ENCODE measurements at places on chromosomes 12 and 14.
A peak's percentile ranks its signal among the peaks of the same experiment; 100 is the strongest.

GRCh38 chr12:10362828-10363657 lies 26.8 kb downstream of the KLRK1 start:
- no peak for DNase-seq

DNA sequence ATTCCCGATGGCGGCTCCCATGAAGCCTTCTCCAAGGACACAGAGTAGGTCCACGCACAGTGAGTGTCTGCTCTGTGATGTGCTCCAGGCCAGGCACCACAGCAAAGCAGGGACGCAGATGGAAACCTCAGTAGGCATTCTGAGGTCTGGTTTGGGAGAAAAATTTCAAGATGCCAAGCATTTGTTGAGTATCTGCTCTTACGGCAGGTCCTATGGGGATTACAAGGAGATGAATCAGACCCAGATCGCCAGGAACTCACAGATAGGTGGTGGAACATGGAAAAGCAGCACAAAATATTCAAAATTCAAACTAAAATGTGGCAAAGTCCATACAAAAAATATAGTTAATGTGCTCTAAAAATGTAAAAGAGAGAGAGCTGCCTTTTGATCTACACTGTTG lies 684.9 kb upstream of the TMEM132C start:
- no peak for DNase-seq

- DNase-seq = no peak
Observed at GRCh38 chr14:77340389-77340788, 19.6 kb downstream of the GSTZ1 start.

DNA sequence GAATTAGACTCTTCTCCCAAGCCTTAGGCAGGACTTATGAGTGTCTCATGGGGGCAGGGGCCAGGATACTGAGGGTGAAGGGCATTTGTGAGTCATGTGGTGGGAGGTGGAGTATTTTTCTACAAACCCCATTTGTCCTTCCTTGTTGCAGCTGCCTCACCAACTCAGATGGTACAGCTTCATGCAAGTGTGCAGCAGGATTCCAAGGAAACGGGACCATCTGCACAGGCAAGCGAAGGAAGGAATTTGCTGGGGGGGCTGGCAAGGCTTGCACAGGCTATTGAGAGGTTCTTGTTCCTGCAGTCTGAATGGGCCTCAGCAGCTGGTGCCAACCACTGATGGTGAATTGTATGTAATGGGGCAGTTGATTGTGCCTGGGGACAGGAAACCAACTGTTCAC lies 125.1 kb downstream of the STAB2 start:
- no peak for DNase-seq

GRCh38 chr12:6644257-6644596 lies 3.0 kb downstream of the ACRBP start:
- no peak for DNase-seq

DNA sequence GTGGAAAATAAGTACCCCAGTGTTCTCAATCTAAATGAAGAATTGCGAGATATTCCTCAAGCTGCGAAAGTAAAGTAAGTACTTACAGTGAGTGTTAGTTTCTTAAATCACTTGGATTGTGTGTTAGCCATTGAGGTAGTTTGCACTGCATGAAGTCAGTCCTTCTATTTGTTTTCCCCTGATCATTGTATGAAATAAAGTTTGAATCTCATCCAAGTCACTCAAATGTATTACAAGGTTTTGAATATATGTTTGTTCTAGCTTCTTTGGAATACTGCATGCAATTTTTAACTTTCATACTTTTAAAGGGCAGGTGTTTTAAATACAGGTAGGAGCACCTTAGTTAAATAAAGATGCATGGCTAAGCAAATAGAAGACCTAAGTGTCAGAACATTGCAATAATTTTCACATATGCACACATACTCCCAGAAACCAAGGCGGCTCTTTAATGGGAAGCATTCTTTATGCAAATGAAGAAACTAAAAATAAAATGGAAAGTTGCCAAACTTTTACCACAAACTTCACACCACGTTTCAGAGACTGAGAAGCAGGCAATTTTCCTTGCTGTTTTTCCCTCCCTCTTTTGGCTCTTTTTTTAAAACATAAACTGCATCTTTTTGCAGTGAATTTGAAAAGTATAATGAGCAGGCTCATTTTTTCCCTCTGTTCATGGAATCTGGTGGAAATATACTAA lies 105.6 kb downstream of the GPR135 start:
- DNase-seq = no peak

DNA sequence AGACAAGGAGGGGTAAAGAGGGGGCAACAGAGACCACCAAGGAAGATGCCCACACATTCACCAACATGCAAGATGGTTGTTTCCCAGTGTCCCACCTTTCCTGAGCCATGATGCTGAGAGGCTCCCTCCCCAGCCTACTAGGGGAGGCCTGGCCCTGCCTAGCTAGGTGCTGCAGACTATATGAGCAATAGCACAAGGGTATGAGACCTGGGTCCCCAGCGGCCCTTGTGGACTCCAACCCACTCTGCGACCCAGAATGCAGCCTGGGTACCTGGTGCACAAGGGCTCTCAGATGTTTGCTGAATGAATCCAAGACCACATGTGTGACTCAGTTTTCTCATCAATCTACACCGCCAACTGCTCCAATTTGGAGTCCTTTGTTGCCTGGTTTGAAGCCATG lies 13.9 kb downstream of the TGFB3 start:
- no peak for DNase-seq

DNA sequence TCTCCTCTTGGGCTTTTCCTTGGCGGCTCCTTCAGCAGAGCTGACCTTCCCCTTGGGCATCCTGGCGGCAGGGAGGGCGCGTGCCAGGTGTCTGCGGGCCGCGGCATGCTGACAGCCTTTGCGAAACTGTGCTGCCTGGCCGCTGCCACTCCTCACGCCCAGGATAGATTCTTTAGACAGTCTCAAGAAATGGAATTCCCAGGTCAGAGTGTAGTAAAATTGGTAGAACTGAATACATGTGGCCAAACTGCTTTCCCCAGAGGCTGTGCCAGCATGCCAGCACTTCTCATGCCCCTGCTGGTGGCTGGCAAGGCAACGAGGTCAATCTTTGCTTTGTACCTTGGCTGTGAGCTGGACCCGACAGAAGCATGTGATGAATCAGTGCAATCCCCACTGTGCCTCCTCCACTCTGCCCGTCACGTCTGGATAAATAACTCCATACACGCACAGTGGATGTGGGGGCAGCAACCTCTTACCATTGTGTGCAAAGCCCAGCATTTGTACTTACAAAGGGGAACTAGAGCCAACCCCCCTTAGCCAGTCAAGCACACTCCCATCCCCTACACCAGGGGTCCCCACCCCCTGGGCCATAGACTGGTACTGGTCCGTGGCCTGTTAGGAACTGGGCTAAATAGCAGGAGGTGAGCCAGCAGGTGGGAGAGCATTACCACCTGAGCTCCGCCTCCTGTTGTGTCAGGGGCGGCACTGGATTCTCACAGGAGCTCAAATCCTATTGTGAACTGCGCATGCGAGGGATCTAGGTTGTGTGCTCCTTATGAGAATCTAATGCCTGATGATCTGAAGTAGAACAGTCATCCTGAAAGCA lies 90.9 kb downstream of the ACTN1 start:
- no peak for DNase-seq

GRCh38 chr12:2514038-2514340 lies 280.8 kb upstream of the FKBP4 start:
- no peak for DNase-seq

DNA sequence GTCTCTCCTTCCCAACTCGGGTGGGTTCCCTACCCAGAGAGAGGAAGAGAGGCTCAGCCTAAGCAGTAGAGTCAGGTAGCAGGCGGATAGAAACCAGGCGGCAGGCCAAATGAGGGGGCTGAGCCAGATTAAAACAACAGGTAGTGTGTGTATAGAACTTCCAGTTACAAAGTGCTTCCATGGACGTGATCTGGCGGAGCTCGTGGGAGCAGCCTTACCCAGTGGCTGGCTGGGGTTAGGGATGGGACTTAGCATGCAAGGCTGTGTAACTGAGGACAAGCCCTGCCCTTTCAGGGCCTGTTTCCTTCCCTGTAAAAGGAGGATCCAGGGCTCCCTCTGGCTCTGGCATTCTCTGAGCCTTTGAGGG lies 8.3 kb downstream of the KRT80 start:
- no peak for DNase-seq

DNA sequence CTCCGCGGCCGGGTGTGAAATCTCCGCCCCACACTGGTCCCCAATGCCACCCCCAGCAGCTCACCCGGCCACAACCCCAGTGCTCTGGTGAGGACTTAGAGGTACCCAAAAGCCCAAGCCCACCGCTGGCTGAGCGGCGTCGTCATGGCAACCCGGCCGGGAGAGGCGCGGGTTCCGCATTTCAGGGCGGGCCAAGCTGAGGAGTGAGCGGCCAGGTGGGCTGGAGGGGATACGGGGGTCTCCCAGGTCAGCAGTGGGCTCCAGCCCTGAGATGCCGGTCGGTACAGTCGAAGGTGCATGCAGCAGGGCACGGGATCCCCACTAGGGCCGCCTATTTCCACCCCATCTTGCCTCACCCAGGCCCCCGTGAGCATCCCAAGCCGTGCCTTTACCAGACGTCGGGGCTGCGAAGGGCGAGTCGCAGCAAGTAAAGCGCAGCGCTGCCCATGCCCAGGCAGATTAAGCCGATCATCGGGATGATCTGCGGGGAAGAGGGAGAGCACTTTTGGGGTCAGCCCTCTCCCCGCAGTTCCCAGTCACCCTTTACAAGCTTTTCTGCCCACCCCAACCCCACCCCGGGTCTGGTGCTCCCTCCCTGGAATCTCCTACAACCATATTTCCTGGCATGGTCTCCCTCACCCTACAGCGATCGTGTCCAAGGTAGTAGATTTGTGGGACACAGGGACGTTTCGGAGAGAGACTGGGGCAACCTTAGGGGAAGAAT lies 6.9 kb downstream of the SHMT2 start:
- DNase-seq = no peak

DNA sequence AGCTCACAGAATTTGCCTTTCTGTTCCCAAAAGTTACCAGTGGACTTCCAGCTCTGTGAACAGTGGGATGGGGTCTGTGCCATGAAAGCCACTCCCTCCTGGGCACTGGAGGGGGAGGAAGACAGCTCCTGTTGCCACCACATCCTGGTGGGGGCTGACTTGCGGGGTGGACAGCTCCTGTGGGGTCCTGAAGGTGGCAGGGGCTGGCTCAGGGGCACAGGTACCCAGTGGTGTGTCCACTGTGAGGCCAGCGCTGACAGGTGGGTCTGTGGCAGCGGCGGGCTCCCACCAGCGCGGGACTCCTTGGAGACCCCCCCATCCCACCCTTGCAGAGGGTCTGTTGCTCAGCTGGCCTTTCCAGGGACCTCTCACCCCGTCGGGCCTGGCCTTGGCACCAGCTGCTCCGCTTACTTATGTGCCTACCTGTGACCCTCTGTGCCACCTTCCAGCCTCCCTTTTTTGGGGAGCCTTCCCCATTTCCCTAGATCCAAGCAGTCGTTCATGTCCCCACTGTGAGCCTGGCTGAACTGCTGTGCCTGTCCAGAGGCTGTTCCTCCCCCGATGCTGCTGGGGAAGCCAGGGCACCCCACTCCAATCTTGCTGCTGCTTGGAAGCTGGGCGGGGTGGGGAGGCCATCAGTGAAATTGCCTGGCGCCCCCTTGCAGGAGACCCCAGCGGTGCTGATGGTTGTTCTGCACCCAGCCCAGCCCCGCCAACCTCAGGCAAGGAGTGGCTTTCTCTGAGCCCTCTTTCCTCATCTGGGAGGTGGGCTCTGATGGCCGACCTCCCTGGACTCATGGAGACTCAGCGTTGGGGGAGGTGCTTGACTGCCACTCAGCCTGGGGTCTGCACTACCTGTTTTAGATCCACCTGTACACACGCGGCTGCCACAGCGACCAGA lies 2.2 kb downstream of the TEDC1 start:
- DNase-seq = no peak

- no peak for DNase-seq
Observed at GRCh38 chr14:92372230-92372629, 49.3 kb downstream of the SLC24A4 start.

- DNase-seq = no peak
Observed at GRCh38 chr12:51008329-51009055, 17.7 kb downstream of the SLC11A2 start.

GRCh38 chr12:49108958-49109404 lies 1.7 kb downstream of the LMBR1L start:
- DNase-seq = no peak

GRCh38 chr14:105500726-105501101 lies 9.7 kb downstream of the TEDC1 start:
- DNase-seq = no peak

DNA sequence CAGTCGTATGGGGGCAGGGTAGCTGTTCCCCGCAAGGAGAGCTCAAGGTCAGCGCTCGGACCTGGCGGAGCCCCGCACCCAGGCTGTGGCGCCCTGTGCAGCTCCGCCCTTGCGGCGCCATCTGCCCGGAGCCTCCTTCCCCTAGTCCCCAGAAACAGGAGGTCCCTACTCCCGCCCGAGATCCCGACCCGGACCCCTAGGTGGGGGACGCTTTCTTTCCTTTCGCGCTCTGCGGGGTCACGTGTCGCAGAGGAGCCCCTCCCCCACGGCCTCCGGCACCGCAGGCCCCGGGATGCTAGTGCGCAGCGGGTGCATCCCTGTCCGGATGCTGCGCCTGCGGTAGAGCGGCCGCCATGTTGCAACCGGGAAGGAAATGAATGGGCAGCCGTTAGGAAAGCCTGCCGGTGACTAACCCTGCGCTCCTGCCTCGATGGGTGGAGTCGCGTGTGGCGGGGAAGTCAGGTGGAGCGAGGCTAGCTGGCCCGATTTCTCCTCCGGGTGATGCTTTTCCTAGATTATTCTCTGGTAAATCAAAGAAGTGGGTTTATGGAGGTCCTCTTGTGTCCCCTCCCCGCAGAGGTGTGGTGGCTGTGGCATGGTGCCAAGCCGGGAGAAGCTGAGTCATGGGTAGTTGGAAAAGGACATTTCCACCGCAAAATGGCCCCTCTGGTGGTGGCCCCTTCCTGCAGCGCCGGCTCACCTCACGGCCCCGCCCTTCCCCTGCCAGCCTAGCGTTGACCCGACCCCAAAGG lies 804 bp downstream of the GAPDH start:
- peak; percentile 75 for DNase-seq

DNA sequence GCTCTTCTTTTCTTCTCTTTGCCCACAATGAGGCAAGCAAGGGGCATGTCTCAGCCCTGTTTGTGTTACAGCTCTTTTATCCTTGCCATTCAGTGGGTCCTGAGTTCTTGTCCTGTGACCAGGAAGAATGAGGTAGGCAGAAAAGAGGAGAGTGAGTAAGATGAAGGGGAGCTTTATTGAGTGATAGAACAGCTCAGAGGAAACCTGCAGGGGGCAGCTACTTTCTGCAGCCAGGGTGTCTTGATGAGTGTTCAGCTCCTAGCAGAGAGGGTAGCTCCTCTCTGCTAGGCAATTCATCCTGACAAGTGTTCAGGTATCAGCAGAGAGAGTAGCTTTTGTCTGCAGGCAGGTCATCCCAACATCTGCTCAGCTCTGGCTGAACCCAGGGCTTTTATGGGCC lies 41.0 kb downstream of the HSD17B6 start:
- no peak for DNase-seq

- DNase-seq = no peak
Observed at GRCh38 chr14:29953501-29953900, 25.9 kb upstream of the PRKD1 start.

GRCh38 chr12:131345521-131346436 lies 365.1 kb upstream of the SFSWAP start:
- no peak for DNase-seq

DNA sequence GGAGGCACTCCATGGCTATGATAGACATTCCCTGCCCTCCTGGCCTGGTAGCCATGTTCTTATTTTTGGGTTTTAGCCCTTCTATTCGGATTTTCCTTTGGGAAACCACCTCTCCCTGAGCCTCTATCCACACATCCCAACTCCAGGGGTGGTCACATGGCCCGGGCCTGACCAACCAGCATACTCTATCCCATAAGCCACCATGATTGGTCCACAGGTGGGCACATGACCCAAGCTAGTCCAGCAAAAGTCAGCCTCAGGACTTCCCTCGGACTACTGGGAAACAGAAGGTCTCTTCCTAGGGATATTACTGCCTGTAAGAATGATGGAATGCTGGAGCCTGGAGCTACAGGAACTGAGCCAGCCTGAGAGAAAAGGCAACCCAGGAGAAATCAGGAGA lies 12.5 kb downstream of the PRIMA1 start:
- DNase-seq = no peak
